Stimulated activated effector memory CD8-positive, alpha-beta T cell treated with anti-CD3 and anti-CD28 coated beads, Interleukin-12 subunit alpha, Interleukin-12 subunit beta, amount 100 ng/mL, for 72 hours (primary cell): ENCODE measurements at places on chromosomes 7 and 10.

GRCh38 chr7:98254951-98255610 lies 3.0 kb upstream of the TECPR1 start:
- DNase-seq: peak; percentile 10

DNA sequence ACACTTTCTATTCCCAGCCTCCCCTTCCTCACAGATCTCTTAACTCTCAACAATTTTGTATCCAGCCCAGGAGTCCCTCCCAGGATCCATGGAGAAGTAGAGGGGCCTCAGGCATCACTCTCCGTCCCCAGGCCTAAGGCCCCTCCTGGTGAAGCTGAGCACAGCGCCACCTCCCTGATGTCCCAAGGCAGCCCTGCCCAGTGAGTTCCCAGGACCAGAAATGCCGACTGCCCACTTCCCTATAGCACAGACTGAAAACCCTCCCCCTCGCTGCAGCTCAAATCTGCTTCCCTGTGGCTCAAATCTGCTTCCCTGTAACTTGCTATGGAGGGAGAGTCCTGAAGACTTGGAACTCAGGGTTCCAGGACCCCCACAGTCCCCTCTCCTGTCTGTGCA lies 35.6 kb downstream of the YKT6 start:
- DNase-seq: no peak

DNA sequence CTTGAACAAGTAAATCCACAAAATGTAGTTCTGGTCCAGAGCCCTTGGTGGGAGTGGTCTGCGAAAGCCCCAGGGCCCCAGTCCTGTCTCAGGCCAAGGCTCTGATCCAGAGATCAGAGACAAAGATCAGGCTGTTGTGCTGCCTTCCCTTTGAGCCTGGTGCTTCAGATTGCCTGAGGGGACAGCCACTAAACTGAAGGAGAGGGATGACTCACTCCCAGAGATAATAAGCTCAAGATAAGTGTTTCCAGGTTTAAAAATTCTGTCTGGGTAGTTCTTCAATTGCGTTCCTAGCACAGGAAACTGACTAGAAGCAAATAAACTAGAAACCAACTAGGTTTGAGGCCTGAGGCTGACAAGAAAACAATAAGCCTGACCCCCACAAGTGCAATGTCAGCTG lies 190.2 kb downstream of the RAMP3 start:
- no peak for DNase-seq

DNA sequence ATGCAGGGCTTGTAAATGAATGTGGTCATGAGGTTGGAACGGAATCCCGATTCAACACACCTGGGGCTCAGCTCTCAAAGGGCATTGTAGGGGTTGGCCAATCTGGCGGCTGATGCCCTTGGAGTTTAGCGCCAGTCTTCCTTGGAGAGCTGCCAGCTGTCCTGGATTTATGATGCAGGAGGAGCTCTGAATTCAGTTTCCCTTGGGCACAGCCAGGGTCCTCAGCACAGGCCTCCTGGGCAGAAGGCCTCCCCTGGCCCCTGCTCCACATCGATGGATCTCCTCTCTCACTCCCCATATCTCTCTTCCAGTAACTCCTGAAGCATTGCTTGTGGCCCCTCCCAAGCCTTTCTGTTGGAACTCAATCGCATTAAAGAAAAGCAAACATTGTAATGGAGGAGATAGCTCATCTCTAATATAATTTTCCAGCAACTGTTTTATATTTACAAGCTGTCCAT lies 985 bp upstream of the CYTH3 start:
- DNase-seq: no peak

DNA sequence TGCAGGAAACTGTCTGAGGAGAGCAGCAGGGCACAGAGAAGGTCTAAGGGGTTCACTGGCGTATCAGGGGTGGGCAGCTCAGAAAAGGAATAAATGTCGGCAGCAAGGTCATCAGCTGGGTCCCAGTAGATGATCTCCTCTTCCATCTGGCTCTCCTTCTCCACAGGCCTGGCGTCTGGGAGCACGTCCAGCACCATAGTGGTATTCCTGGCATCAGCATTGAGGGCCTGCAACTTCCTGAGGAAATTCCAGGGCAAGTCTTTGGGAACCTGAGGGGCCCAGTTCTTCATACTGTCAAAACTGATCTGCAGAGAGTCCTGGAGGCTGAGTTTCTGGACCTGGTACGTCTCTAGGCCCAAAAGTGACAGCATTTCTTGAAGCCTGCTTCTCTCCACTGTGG lies 9.6 kb upstream of the MRPS24 start:
- DNase-seq: no peak

- no peak for DNase-seq
Observed at GRCh38 chr7:3606436-3606835, 305.4 kb downstream of the SDK1 start.

GRCh38 chr10:18542832-18543231 lies 108.6 kb downstream of the NSUN6 start:
- DNase-seq: no peak
